ENCODE measurements at places on chromosomes 2 and 18.

DNA sequence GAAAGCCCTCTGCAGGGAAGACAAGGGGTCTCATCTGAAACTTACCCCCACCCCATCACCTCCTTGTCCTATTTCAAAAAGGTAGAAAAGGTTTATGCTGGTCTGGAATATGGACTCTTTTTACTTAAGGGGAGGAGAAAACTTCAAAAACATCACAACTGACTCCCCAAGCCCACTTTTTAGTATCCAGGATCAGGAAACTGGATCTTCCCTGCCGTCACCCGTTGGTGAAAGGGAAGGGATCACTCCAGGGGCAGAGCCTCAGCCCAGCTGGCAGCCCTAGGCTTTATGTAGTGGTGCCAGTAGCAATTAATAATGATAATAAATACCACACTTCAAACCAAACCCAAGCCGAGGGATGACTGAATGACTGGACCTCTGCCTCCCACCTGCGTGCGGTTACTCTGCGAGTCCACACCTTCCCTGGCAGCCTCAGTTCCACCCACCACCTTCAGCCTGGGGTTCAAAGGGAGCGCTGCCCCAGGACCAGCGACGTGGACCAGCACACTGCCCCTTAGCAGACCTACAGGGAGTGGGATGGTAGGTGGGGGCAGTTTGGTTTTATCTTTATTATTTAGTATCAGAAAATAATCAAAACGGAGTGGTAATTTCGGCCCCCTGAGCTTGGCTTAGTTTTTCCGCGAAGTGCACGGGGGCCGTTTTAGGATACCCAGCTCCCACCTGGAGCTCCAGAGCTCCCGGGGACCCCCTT, 4.9 kb upstream of the GATA6 start:
- DNase-seq = no peak

DNA sequence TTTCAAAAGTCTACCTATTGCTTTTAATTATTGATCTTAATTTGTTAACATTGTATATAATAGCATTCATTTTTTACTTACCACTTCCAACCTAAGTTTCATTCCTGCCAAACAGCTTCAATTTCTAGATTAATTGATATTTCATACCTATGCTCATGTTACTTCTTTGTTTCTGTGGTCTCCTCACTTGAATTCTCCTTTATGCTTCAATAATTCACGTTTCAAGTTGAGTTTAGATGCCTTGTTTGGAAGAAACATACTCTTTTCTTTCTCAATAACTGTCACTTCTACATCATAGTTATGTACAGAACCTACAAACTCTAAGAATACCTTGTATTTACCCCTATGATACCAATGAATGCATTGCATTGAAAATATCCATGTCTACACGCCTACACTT, 862.2 kb upstream of the LRATD1 start:
- no peak for DNase-seq

- no peak for DNase-seq
Observed at GRCh38 chr2:60634438-60634837, 81.0 kb upstream of the BCL11A start.

DNA sequence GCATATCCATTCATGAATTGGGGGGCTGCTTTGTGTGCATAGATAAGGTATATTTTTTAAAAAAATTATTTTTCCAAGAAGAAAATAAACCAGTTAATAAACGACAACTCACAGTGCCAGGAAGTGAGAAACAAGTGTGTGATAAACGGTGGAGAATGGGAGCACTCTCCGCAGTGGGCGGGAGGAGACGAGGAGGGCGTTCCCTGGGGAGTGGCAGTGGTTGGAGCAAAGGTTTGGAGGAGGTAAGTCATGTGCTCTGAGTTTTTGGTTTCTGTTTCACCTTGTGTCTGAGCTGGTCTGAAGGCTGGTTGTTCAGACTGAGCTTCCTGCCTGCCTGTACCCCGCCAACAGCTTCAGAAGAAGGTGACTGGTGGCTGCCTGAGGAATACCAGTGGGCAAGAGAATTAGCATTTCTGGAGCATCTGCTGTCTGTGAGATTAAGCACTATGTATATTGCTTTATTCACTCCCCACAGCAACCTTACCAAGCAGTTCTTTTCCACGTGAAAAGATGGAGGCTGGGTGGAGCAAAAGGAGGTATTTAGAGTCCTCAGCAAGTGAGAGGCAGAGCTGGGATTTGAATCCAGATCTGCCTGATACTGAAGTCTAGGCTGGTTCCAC, 27.0 kb upstream of the CASP8 start:
- DNase-seq = peak; percentile 92

GRCh38 chr2:239538357-239539052, 137.7 kb upstream of the HDAC4 start:
- no peak for DNase-seq

DNA sequence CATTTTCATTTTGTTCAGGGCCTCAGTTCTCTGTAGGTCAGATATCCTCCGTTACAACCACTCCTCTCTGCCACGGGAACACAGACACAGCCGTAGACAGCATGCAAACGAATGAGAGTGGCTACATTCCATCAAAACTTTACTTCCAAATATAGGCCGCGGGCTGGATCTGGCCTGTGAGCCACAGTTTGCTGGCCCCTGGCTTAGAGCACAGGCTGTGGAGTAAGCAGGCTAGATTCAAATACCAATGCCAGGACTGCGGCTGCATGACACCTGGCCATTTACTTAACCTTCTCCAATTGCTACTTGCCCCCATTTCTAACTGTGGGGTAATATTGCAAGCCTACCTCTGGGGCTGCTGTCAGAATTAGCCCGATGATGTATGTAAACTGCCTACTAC, 325.8 kb upstream of the POU3F3 start:
- no peak for DNase-seq

- no peak for DNase-seq
Observed at GRCh38 chr2:160317181-160318099, 117.4 kb upstream of the ITGB6 start.

DNA sequence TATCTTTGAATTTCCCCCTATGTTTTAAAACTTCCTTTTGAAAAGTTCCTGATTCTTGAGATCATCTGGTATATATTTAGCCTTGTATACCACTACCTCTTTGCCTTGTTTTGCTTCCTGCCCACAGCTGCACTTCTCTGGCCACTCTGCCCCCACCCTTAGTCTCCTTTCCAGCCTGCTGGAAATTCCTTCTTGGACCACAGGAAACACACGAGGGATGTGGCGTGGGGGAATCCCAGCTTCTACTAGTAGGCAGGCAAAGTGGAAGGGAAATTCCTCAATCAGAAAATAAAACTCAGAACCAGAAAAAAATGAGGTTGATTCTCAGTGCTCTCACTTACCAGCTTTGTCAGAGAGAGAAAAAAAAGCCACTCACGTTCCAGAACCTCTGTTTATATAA, 13.4 kb downstream of the IL18RAP start:
- DNase-seq = peak; percentile 52

GRCh38 chr2:18436503-18437005, 123.9 kb downstream of the RDH14 start:
- no peak for DNase-seq

DNA sequence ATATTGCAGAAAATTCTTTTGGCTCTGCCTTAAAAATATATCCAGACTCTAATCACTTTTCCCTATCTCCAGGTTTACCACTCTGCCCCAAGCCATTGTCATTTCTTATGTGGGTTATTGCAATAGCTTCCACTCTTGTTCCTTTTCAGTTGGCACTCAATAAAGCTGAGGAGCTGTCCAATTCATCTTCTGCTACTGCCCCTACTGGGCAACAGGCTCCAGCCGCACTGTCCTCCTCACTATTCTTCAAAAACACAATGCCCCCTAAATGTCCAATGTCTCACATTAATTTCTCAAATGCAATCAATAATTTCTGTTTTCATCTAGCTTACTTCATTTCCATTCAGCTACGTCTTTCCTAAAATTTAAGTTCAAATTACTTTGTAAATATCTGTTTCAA, 1262.5 kb upstream of the CDH2 start:
- DNase-seq = no peak

GRCh38 chr18:74896390-74896991, 298.8 kb downstream of the ZNF407 start:
- peak; percentile 32 for DNase-seq

DNA sequence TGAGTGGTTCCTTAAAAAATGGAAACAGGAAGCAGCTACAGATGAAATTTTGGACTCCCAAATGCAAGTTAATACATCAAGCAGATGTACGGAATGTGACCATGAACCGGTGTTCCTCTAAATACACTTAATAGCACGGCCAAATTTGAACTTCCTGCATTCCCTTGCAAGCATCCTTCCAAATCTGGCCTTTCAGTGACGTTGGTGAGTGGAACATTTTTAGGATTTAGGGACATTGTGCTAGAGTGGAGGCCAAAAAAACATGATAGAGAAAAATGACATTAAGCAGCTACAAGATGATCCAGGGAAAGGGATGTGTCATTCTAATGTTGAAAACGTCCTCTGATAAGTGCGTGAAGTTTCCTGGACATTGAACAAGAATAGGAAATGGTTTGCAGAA, 62.1 kb downstream of the CTAGE1 start:
- no peak for DNase-seq

GRCh38 chr2:210169516-210170195, 1.6 kb downstream of the KANSL1L start:
- no peak for DNase-seq

DNA sequence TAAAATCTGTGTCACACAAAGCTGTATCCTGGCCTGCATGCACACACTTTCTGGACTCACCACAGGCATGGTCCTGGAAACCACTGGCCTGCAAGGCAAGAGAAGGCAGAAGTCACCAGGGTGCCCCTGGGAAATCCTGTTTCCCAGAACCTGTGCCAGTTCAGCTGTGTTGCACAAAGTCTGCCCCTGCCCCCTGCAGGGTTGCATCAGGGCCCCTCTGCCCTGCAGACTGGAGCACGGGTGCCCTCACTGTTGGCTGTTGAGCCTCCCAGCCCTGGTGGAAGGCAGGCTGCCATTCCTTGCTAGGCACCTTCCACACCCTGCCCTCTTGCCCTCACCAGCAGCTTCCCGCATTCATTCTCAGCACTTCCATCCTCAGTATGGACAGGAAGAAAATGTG, 18.0 kb upstream of the TUBB6 start:
- no peak for DNase-seq

DNA sequence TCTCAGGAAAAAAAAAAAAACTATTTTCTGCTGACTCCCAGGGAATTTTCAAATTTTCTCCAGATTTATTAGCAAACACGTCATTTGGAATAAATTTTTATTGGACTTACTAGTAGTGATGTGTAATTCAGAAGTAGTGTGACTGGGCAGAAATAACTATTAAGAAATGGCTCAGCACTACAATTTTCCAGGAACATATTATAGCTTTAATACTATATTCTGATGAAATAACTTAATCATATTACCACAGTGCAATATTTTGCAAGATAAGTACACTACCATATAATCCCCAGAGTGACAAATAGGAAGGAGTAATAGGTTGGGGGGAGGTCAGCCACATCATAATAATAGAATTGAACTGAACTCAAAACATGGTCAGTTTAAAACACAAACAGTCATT, 19.7 kb upstream of the TNFAIP6 start:
- no peak for DNase-seq

DNA sequence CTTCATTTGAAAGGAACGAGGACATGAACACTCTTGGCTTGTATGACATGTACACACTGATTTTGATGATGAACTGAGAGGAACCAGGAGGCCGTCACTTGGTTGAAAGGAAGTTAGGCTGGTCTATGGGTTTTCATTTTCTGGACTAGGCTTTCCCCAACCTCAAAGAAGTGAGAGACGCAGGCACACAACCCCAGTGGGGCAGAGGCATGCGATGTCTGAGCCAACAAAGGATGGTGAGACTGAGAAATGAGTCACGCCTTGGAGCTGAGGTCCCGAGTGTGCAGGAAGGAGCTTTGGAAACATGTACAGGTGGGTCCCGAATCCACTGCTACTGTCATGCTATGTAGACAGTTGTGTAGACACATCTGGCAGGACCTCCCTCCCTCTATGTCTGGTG, 24.1 kb downstream of the SIGLEC15 start:
- DNase-seq = no peak

- DNase-seq = no peak
Observed at GRCh38 chr2:175383286-175383685, 201.8 kb upstream of the ATP5MC3 start.

- no peak for DNase-seq
Observed at GRCh38 chr2:148903979-148904378, 29.0 kb downstream of the KIF5C start.

- DNase-seq = no peak
Observed at GRCh38 chr2:7030810-7031209, 113.6 kb downstream of the RNF144A start.

DNA sequence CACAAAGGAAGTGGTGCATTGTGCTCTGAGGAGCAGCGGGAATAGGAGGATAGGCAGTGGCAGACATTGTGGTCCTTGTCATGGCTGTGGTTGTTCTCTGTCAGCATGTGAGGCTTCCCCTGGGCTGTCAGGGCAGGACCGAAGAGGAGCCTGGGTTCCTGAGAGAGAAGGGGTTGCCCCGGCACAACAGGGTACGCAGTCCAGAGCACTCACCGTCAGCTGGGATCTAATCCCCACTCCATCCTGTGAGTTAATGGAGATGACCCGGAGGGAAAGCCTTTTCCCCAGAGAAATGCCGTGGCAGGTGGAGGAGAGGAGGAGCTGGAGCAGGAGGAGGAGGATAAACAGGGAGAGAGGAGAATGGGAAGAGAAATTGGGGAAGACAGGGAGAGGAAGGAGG, 396.7 kb upstream of the HS6ST1 start:
- DNase-seq = no peak

- DNase-seq = no peak
Observed at GRCh38 chr2:37795938-37796337, 124.5 kb upstream of the CDC42EP3 start.

DNA sequence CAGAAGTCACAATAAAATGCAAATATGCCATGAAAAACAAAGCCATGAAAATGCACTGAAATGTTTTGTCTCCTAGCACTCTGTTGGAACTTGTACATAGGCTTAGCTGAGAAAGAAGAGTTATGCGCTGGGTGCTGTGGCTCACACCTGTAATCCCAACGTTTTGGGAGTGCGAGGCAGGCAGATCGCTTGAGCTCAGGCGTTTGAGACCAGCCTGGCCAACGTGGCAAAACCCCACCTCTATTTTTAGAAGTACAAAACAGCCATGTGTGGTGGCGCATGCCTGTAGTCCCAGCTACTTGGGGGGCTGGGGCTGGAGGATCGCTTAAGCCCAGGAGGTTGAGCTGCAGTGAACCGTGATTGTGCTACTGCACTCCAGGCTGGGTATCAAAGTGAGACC, 39.9 kb downstream of the IRS1 start:
- no peak for DNase-seq

GRCh38 chr2:230457073-230457768, 41.2 kb downstream of the SP100 start:
- DNase-seq = no peak

DNA sequence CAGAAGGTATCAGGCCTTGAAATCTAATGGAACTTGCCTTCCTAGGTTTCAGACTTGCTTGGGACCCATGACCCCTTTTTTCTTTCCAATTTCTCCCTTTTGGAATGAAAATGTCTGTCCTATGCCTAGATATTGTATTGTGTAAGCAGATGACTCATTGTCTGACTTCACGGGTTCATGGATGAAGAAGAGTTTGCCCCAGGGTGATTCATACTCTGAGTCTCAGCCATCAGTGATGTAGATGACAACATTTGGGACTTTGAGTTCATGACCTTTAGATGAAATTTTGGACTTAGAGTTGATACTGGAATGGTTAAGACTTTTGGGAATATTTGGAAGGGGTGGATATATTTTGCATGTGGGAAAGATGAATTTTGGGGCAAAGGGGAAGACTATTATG, 11.2 kb upstream of the SCYGR5 start:
- DNase-seq = no peak

Data from stimulated activated CD8-positive, alpha-beta memory T cell treated with anti-CD3 and anti-CD28 coated beads, Interleukin-4, amount 100 ng/mL, for 48 hours (primary cell).